Dermis microvascular lymphatic vessel endothelial cell (primary cell): ENCODE measurements at places on chromosomes 12 and 14.
A peak's percentile ranks its signal among the peaks of the same experiment; 100 is the strongest.

DNA sequence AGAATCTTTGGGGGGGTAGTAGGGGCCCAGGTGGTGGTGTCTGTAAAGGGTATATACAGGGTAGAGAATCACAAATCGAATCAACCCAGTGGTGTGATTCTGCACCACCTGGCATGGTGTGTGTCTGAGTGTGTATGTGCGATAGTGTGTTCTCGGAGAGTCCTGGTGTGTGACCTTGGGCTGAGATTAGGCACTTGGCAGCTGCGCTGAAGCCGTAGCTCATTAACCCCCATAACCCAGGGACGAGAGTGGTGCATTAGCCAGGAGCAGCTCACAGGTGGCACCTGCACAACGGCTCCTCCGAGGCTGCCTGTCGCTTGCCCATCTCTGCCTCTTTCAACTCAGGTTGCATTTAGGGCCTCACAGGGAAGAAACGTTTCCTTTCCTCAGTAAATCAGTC lies 15.6 kb upstream of the TESC start:
- DNase-seq, result no peak

DNA sequence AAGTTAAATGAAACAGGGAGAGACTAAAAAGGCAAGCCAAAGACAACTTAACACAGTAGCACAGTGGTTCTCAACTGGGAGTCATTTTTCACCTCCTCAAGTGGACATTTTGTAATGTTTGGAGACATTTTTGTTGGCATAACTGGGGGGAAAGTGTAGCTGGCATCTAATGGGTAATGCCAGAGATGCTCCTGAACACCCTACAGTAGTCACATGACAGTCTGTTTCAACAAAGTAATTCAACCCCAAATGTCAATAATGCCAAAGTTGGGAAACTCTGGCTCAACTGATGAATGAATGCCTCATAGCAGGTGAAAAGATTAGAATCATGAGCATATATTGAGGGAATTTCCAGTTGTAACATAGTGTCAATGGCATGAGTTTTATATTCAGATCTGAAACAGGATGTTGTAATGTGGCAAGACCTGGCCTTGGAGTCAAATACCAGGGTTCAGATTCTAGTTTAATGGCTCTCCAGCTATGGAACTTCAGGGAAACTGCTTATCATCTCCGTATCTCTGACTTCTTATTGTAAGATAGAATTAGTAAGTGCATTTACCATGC lies 2.4 kb upstream of the OR4K5 start:
- no peak for DNase-seq

GRCh38 chr14:26088275-26088674 lies 509.6 kb downstream of the NOVA1 start:
- DNase-seq, result no peak

GRCh38 chr14:77189479-77189878 lies 7.9 kb downstream of the TMEM63C start:
- DNase-seq, result no peak

DNA sequence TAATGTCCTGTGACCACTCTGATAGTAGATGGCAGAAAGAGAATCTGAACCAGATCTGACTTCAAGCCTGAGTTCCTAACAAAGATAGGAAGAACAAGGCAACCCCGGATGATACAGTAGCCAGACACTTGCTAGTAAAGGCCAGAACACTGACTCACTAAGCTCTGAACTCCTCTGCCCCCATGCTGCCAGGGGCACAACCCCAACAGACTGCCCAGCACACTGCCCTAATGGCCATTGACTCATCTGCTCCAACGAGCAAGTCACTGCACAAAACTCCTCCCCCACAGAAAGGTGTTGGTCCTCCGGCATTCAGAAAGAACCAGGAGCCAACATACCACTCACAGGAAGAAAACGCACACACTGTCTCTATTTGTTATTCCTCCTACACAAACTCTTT lies 179.6 kb upstream of the NUDT4 start:
- peak; percentile 60 for DNase-seq

GRCh38 chr12:127125607-127126259 lies 1141.2 kb upstream of the TMEM132C start:
- no peak for DNase-seq

- DNase-seq, result no peak
Measured at GRCh38 chr12:21459474-21459873, 22.0 kb downstream of the PYROXD1 start.

GRCh38 chr12:58670623-58671022 lies 249.7 kb downstream of the LRIG3 start:
- no peak for DNase-seq

- no peak for DNase-seq
Measured at GRCh38 chr14:97380539-97380941, 583.4 kb downstream of the VRK1 start.

DNA sequence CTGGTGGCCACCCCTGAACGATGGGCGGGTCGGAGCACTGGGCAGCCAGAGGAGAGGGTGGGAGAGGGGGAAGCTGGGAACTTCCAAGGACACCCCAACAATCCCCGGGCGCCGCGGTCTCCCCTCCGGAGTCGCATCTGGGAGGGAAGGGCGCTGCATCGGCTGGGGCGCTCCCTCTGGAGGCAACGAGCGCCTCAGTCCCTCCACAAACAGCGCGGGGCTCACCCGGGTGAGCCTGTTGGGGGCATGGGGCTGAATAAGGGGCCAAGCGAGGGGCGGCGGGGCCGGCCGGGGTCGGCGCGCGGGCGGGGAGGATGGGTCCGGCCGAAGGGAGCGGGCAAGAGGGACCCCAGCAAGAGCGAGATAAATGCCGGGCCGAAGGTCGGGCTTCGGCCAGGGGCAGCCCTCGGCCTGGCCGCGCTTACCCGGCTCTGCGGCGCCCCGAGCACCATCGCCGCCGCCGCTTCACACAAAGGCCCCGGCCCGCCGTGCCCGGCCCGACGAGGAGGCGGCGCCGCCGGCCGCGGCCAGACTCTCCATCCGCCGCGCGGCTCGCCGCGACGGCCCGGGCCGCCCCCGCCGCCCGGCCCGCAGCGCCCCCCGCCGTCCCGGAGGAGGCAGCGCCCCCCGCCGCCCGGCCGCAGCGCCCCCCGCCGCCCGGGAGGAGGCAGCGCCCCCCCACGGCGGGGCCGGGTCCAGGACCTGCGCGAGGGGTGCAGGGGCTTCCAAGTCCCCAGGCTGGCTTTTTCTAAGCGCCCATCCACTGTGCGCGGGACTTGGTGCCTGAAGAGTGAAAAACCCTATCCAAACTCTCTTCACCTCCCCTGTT lies at the start of gene ZBTB39:
Gene ZBTB39, minus strand, starts transcription at position 567 of the 829 bp plus-strand sequence. CDS start 1,629 bp downstream, outside the sequence.
- DNase-seq, result peak; percentile 63

DNA sequence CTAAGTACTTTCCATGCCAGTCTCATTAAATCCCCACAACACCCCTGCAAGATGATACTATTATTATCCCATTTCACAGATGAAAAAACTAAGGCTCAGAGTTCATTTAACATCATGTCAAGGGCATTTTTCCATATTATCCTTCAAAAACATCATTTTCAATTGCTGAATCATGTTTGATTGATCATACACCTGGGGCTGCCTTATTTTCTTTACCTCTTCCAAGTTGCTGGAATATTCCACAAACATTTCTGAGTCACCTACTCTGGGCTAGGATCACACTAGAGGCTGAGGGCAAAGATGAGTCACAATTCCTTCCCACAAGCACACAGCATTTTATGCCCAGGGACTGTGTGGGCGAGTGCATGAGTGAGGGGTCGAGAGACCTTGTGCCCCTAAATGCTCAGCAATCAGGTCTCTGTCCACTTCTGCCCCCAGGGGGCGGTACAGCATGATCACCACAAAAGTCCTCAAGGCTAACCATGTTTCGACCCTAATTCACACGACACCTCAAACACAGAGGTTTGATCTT lies 14.1 kb upstream of the TMEM119 start:
- peak; percentile 12 for DNase-seq

DNA sequence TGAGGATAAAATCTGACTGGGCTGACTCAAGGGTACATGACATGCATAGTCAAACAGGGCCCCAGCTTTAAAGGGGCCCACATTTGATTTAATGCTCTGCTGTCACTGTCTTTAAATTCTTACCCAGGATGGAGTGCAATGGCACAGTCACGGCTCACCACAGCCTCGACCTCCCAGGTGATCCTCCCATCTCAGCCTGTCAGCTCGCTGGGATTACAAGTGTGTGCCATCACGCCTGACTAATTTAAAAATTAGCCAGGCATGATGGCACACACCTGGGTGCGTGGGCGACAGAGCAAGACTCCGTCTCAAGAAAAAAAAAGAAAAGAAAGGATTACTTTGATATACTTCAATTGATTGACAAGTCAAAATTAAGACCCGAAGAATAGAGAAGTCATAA lies 9.2 kb upstream of the PLBD1 start:
- DNase-seq, result no peak

- DNase-seq, result no peak
Measured at GRCh38 chr12:109020146-109020795, 597 bp downstream of the SVOP start.

DNA sequence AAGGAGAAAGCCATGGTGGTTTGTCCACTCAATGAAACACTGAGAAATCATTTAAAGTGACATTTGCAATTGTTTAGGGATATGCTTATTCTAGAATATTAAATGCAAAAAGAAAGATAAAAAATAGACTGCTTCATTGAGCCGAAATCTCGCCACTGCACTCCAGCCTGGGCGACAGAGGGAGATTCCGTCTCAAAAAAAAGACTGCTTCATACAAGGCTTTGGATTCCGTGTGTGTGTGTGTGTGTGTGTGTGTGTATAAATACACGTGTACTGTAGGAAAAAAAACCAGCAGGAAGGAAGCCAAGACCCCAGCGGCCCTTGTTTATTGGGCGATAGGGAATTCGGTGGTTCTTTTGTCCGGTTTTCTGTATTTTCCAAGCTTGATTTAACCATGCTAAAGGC lies 3.2 kb upstream of the ZNF839 start:
- DNase-seq, result peak; percentile 64

GRCh38 chr14:92426237-92426636 lies 87.3 kb upstream of the RIN3 start:
- no peak for DNase-seq

DNA sequence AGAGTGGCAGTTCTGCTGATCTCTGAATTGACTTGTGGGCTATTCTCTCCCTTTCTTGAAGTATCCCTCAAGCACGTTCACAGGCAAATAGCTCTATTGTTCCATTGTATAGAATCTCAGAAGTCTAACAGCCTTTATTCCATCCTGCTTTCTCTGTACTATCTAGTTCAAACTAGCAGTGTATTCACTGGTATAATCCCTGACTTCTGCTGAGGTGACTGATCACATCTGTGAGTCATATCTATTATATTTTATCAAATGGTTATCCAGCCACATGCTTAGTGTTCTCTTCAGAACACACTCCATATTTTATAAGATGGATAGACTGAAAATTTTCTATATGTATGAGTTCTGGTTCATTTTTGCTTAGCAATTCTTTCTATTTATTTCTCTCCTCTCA lies 866.1 kb downstream of the C12orf50 start:
- no peak for DNase-seq

GRCh38 chr12:119153477-119154434 lies 25.0 kb upstream of the HSPB8 start:
- DNase-seq, result no peak

- no peak for DNase-seq
Measured at GRCh38 chr14:50978888-50979287, 34.6 kb upstream of the PYGL start.

GRCh38 chr12:93243382-93243688 lies 134.4 kb upstream of the NUDT4 start:
- DNase-seq, result no peak

- DNase-seq, result peak; percentile 41
Measured at GRCh38 chr14:95527387-95528002, 7.4 kb upstream of the GLRX5 start.

GRCh38 chr12:3035815-3036702 lies 41.1 kb upstream of the TSPAN9 start:
- peak; percentile 49 for DNase-seq

DNA sequence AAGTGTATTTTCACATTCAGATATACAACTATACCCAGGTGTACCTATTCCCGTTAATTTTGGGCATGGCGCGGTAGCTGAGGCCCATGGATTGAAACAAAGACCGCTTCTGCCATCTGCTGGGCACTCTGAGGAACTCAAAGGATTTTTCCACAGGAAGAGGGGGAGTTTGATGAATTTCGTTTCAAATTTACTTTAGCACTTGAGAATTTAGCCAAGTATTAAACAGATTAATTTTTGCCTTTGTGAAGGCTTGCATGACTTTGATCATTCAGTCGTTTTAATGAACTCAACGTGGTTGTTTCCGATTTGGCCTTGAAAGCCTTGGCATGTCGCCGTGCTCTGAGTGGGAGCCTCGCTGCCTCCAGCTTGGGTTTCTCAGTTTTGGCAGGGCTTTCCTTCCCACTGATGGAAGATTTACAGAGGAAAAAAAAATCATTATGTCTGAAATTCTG lies 153.2 kb upstream of the DDHD1 start:
- peak; percentile 40 for DNase-seq

- no peak for DNase-seq
Measured at GRCh38 chr12:130196827-130197226, 34.6 kb downstream of the FZD10 start.

DNA sequence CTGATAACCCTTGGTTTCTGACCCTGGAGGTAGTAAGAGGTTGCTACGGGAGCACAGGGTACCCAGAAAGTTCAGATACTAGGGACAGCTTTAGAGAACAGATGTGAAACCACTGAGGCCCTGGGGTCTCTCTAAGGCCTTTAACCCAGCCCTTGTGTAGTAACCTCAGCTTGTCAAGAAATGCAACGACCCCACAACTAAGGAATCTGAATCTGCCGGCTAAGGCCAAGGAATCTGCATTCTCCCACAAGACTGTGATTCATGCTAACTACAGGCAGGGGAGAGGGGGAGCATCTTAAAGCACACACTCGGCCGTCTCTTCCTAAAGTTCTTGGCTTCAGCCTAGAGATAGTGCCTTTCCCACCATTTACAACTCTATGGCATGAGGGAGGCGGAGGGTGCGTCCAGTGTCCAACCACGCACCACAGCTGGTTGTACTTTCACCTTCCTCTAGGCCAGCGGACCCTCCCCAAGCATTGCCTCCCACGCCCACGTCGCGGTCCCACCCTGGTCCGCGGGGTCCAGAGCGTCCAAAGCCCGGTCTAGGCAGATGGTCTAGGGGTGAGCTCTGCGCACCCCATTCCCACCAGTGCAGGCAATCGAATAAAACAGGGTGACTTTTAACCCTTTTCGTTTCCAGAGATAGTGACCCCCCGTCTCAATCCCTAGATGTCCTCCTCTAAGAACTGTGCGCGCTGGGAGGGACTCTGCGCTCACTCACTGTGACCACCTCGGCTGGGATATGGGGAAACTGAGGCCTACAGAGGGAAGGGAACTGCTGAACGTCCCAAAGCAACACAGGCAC lies 735 bp upstream of the VASH1 start:
- DNase-seq, result no peak

GRCh38 chr12:8453796-8454195 lies 2.0 kb upstream of the CLEC6A start:
- no peak for DNase-seq

DNA sequence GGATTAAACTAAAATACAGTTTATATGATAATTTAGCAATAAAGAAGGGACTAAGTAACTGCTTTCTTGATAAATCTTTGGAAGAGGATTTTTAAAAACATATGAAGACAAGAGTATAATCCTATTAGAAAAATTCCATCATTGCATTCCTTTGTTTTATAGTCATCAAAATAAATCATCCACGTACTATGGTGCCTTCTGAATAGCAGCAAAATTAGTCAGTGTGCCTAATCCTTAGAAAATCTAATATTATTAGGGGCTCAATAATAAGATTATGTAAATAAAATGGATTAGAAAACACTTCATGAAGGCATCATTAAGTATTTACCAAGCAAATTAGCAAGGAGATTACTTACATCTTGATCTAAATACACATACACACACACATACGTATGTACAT lies 102.1 kb downstream of the KCNH5 start:
- no peak for DNase-seq

GRCh38 chr12:122001466-122002209 lies 20.0 kb upstream of the BCL7A start:
- no peak for DNase-seq

- DNase-seq, result no peak
Measured at GRCh38 chr12:46763230-46763629, 62.6 kb downstream of the SLC38A4 start.
